ENCODE measurements at places on chromosomes 3 and 15.

GRCh38 chr3:112137781-112138180, 4.7 kb upstream of the GCSAM start:
- no peak for DNase-seq

GRCh38 chr3:11558918-11559815, 84.5 kb downstream of the VGLL4 start:
- no peak for DNase-seq

DNA sequence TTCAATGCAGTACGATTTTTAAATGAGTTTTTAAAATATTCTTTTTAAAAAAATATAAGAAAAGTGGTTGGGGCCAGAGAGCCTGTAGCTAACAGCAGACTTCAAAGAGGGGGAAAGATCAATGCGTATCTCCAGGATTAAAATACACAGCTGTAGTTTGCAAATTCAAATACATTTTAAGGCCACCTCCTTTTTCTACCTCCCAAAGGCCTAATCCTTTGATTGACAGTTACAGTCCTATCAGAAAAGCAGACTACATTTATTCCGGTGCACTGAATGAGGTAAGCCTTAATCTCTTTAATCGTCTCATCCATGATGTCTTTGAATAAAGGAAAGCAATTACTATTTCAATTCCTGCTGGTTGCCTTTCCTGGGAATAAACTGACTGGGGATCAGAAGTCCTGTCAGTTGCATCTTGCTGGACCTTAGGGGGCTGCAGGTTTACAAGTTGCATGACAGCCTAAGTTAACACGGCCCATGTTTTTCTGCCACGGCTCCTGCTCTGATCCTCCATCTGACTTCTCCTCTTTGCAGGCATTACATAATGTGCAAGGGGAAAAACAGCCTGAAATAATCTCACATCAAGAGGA, 51.7 kb downstream of the CADPS start:
- DNase-seq: no peak

GRCh38 chr3:70312336-70312735, at the start of gene MDFIC2:
Gene MDFIC2, minus strand, starts transcription at chr3:70312638. Its CDS starts 665 bp downstream, at chr3:70311973.
- DNase-seq: no peak

DNA sequence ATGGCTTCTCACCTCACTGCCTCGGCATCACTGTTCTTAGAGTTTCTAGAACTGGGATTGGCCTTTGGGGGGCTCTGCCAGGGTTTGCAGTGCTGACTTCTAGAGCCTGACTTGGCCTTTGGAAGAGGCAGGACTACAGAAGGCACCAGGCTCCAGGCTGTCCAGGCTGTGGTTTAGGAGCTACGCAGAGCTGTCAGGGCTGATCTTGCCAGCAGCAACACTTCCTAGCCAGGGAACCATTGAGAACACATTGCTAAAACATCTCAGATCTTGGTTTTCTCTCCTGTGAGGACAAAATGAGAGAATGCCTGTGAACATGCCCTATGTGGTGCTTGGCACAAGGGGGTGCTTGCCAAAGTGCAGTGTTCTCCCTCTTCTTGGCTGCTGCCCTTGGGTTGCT, 34.6 kb upstream of the APEH start:
- no peak for DNase-seq

DNA sequence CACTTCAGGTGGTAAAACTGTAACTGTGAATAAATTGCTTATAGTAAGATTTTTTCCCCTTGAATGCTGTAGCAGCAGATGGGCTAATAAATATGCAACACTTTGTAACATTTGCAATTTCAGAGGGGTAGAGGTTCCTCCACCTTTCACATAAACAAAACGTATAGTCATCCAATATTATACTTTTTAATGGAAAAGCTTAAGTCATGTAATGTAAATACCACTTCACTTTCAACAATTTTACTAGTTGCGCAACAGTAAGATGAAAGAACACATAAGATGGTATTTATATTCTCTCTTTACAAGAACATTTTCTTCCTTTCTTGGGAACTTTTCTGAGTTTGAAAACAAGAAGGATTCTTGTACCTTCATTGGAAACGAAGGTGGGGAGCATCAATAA, 56.6 kb upstream of the FAM3D start:
- DNase-seq: no peak

GRCh38 chr3:194215392-194215791, 79.4 kb downstream of the HES1 start:
- DNase-seq: no peak
